ENCODE measurements at places on chromosomes 4 and X. TPM values are rescaled to one million over a fixed set of nuclear protein-coding genes. Genes with fewer than 3 reads are reported as not detected.

CNKSR2 gene
- not detected for total RNA-seq

SPOCK3 gene
- total RNA-seq: 1.4 TPM

REST gene
- total RNA-seq: 38.8 TPM

TLL1 gene
- total RNA-seq: 0.41 TPM

MAOB gene
- not detected for total RNA-seq

SULT1E1 gene
- total RNA-seq: not detected

SPRY1 gene
- total RNA-seq: 77.8 TPM

DNA sequence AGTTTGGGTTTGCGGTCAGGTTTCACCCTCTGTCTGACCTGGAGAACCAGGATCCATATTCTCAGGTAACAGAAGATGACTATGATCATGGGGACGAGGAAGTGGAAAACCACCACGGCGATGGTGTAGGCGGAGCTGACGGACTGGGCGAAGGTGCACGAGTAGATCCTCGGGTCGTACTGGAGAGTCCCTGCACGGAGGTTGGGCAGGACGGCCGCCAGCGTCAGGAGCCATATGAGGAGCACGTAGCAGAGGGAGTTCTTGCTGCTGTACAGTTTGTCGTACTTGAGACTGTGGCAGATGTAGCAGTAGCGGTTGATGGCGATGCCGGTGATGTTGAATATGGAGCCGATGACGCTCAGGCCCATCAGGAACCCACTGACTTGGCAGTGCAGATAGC is 21.3 kb downstream of the MTNR1A start:
- no peak for DNase-seq

- no peak for DNase-seq
These were observed 117.4 kb upstream of the AFF2 start for GRCh38 chrX:148382983-148383382.

GRCh38 chrX:134481339-134481738 is 21.4 kb downstream of the HPRT1 start:
- DNase-seq: no peak

DNA sequence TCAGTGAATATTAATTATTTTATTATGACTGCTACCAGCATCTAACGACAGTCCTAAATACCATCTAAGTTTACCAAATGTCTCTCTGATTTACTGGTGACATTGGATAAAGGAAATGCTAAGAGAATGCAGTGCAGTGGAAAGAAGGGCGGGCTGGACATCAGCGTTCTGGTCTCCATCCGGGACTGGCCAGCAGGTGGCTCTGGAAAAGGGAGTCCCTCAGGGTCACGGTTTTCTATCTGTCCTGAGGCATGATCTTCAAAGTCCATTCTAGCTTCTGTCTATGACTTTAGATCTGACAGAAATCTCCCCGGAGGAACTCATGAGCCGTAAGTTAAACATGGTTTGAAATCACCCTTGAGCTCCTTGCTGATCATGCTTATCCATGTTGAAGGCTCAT is 3.3 kb downstream of the TRIM2 start:
- no peak for DNase-seq

DNA sequence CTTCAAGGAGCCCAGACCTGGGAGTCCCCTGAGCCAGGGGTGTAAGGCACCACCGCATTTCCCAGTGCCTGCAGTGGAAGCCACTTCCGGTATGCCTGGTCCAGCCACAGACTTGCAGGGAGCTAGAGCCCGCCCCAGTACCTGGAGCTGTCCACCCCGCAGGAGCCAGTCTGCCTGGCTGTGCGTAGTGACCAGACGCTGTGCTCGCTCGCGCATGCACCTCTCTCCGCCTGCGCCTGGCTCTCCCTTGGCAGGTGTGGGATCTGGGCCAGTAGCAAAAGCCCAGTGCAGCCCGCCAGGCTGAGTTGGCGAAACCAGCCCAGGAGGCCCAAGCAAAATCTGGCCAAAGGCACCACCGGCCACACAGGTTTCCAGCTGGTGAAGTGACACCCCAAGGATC is 973.7 kb upstream of the AGA start:
- DNase-seq: no peak

GRCh38 chr4:137076908-137077307 is 455.4 kb downstream of the PCDH18 start:
- DNase-seq: no peak

DNA sequence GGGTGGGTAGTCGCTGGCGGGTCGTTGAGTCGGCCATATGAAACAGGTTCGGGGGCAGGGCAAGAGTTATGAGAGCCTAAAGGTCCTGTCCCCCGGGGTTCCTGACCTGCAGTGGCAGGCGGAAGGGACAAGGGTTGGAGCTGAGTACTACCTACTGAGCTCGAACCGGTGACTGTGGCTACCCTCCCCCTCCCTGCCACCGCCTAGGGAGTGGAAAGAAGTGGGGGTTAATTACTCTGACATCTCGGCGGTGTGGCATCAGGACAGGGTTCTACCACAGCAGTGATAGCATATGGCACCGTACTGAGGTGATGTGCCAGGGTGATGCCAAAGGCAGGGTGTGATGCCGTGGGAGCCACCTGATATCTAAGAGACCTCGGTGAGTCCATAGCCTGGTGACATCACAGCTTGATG is 307 bp downstream of the ATG4A start:
- DNase-seq: no peak

DNA sequence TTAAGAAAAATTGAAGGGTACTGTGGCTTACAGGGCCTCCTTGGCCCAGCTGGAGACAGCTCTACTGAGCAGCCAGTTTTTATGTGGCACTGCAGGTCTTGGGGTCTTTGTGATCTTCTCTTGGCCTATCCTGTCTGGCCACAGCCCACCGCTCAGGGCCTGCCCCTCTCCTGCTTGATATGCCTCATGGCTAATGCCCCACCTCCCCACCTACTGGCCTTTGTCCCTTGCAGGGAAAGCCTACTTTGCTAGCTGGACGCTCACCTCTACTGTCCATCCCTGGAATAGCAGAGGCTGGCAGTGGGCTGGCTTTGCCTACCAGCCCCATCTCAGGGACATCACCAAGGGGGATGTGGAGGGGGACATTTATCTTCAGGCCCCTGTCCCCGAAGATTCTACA is 134.1 kb downstream of the PJA1 start:
- DNase-seq: no peak

GRCh38 chrX:40290517-40290916 is 192.8 kb upstream of the BCOR start:
- DNase-seq: no peak

DNA sequence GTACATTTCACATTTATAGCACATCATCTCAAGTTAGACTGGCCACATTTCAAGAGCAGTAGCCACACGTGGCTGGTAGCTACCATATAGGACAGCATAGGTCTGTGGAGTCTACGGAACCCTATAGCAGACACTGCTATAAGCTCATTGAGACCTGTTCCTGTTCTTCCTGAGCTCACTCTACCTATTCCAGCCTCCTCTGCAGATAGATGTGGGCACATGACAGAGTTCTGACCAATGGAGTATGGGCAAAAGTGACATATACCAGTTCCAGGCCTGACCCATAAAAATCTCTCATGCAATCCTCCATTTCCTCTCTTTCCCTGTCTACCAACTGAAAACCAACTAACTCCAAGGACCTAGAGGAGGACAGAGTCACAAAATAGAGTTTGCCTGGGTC is 3.5 kb upstream of the HDAC6 start:
- no peak for DNase-seq

GRCh38 chr4:14018191-14018853 is 390.8 kb upstream of the BOD1L1 start:
- DNase-seq: no peak

GRCh38 chr4:73631565-73632226 is 11.5 kb upstream of the RASSF6 start:
- no peak for DNase-seq

DNA sequence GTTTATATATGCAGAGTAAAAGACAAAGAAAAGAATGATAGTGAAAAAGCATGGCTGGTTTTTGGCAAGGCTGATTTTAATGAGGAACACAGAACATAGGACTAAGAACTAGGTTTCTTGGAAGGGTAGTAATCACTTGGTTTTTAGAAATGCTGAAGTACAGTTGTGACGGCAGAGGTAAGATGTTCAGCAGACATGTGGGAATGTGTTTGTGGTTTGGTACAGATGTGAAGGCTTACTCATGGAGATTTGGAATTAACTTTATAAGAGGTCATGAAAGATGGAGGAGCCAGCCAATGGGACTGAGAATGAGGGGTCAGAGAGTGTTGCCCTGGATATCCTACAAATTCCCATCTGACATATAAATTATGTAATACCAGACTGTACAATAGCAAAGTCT is 243.6 kb downstream of the NPFFR2 start:
- no peak for DNase-seq
